ENCODE measurements at places on chromosomes 16 and 17.

DNA sequence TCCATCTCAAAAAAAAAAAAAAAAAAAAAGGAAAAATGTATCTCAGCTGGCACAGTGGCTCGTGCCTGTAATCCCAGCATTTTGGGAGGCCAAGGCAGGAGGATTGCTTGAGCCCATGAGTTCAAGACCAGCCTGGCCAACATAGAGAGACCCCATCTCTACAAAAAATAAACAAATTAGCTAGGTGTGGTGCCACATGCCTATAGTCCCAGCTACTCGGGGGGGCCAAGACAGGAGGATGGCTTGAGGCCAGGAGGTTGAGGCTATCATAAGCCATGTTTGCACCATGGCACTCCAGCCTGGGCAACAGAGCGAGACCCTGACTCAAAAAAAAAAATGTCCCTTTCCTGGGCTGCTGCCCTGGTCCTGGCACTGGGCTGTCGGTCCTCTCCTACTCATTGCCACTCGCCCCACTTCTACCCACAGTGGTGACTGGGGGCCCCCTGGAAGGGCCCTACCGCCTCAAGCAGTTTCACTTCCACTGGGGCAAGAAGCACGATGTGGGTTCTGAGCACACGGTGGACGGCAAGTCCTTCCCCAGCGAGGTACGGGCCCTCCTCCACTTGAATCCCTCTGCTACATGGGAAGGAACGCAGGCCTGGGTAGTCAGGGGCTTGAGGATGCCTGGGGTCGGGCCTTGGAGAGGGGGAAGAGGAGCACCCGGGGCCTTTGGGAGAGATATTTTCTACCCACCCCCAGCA is 6.1 kb downstream of the CA7 start:
- DNase-seq: no peak

DNA sequence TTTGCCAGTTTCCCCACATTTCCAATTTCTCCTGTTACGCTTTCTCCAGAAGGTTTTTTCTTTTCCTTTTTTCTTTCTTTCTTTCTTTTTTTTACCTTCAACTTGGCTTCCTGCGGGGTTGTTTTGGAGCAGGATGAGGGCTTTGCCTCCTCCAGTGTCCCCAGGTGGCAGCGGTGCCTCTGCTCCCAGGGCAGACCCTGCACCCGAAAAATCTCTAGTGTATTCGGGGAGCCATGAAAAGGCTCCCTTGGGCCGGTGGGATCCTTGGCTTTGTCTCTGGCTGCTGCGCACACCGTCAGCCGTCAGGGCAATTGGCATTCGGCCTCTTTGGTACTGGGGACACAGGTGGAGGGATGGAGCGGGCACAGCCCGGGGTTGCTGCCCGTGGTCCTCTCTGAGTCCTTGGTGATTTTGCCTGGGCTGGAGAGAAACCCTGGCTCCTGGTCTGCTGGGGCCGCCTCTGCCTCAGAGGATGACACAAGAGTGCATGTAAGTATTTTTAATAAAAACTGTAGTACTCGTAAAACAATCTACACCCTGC is 846 bp downstream of the ITGB3 start:
- DNase-seq: no peak

- no peak for DNase-seq
These were observed 21.9 kb downstream of the CNGB1 start for GRCh38 chr16:57949013-57949412.

- DNase-seq: no peak
These were observed 34.5 kb downstream of the LITAFD start for GRCh38 chr16:8916541-8917225.

- no peak for DNase-seq
These were observed 49.9 kb downstream of the MAP2K4 start for GRCh38 chr17:12070561-12070960.

- DNase-seq: no peak
These were observed 144.1 kb downstream of the SPECC1 start for GRCh38 chr17:20153231-20153630.

DNA sequence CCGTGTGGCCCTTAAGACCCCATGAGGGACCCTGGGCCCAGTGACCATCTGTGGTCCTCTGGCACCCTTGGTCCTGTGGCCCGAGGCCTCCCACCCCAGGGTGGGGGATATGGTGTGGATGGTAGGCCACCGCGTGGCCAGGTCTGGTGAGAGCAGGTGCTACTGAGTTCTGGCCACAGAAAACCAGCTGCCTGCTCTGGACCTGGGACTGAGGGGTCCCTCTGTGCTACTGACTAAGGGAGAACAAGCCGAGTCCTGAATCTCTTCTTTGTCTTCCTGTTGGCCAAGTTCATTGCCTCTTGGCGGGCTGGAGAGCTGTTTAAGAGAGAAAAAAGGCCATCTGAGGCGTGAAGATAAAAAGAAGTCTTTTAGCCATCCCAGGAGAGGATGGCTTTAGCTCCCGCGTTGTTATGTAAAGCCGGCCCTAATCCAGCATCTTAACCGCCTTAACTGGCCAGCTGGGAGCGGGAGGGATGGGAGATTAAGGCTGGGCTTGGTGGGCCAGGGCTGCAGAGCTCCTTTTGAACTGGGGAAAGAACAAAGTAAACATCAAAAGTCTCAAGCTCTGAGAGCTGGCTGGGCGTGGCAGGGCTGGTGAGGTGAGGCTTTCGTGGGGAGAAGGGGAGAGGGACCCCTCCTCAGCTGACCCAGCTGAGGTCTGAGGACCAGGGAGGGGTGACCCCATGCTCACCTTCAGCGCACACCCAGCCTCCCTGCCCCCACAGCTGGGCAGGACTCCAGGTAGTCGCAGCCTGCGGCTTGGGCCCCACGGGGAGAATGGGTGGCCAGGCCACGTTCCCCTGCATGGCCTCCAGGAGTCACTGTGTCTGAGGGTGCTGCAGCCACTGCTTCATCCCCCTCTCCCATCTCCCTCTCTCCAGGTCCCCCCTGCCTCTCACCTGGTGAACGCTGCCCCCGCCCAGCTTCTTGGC is 62.4 kb downstream of the NKD1 start:
- DNase-seq: no peak

DNA sequence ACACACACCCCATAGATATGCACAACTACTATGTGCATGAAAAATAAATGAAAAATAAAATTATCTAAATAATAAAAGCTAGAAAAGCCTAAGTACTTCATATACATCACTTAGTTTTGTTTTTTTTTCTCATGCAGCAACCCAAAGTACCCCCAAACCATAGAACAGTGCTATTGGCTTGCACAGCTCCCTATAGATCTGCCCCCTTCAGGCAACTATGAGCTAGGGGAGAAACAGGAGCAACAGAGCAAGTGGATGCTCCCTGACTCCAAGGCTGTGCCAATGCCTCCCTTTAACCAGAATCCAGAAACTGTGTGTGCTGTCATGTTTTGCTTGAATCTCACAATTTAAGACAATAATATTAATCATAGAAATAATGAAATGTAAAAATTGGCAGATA is 605.5 kb downstream of the TOX3 start:
- no peak for DNase-seq

- no peak for DNase-seq
These were observed 7.7 kb downstream of the AKAP1 start for GRCh38 chr17:57092779-57093178.
